ENCODE measurements at places on chromosomes 11 and 22. TPM values are rescaled to one million over a fixed set of nuclear protein-coding genes. Genes with fewer than 3 reads are reported as not detected.

- DNase-seq: no peak
These were observed 27.1 kb downstream of the TSKU start for GRCh38 chr11:76810151-76810853.

GRCh38 chr11:119248750-119249670, 42.9 kb downstream of the CBL start:
- DNase-seq: no peak

DNA sequence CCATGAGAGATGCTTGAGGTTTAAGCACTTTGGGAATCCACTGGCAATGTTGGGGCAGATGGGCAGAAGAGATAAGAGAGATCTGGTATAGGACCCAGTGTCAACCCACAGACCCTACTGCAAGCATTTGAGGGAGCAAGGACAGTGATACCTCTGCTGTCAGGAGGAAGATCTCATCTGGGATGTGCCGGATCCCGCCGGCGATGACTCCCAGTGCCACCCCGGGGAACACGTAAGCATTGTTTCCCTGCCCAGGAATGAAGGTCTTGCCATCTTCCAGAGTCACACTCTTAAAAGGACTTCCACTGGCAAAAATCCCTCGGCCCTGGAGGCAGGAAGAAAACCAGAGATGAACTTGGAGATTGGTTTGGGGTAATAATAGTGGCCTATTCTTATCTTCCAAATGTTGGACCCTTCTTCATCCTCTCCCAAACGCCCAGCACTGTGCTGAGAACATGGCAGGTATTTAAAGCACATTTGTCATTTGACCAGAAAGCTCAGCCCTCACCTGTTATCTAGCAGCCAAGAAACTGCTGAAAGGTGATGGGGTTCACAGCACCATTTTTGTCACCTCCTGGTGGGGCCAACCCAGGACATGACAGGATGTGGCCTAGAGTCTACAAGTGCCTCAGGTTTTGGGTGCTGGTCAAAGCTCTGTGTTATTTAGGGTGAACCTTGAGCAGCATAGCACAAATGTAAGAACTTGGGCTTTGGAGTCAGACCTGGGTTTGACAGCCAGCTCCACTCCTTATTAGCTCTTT, 71.7 kb downstream of the CCDC81 start:
- no peak for DNase-seq

The LRRC74B gene
- not detected for total RNA-seq

- DNase-seq: no peak
These were observed 33.7 kb upstream of the EED start for GRCh38 chr11:86210898-86211297.

- no peak for DNase-seq
These were observed 13.2 kb downstream of the LMO1 start for GRCh38 chr11:8250434-8250833.

- DNase-seq: no peak
These were observed 256.8 kb downstream of the TBC1D22A start for GRCh38 chr22:47019012-47019790.

DNA sequence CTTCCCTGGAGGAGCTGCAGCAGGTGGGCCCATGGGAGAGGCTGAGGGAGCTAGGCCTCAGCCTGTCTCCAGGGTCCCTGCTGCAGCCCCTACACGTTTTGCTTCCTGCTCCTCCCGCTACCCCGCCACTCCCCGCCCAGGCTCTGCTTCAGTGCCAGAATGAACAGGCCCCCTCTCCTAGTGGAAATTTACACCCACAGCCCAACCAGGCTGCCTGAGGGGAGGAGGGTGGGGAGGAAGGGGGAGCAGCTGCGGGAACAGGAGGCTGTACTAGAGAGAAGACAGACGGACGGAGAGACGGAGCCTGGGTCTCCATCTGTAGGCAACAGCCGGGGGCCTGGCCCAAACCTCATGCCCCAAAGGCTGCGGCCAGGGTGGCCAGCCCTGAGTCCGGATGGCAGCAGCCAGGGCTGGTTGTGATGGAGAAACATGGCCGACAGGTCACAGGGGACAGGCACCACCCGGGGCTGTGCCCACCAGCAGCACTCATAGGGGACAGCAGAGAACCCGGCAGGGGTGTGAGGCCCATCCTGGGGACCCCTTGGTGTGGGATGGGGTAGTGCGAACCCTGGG, 20.6 kb downstream of the FLRT1 start:
- no peak for DNase-seq

The C1QTNF4 gene
- not detected for total RNA-seq

The ROM1 gene
- 11.4 TPM for total RNA-seq

- no peak for DNase-seq
These were observed 2352.8 kb upstream of the RAG2 start for GRCh38 chr11:38950867-38951266.

- DNase-seq: peak; percentile 42
These were observed 3.2 kb upstream of the KLHDC7B start for GRCh38 chr22:50542416-50542927.

GRCh38 chr22:37662039-37662438, 3.5 kb downstream of the PDXP start:
- DNase-seq: no peak

- DNase-seq: no peak
These were observed 14.4 kb downstream of the MUC5AC start for GRCh38 chr11:1171985-1172728.

The ACRV1 gene
- total RNA-seq: not detected

- peak; percentile 73 for DNase-seq
These were observed 55.3 kb upstream of the FBXO3 start for GRCh38 chr11:33829430-33830141.

DNA sequence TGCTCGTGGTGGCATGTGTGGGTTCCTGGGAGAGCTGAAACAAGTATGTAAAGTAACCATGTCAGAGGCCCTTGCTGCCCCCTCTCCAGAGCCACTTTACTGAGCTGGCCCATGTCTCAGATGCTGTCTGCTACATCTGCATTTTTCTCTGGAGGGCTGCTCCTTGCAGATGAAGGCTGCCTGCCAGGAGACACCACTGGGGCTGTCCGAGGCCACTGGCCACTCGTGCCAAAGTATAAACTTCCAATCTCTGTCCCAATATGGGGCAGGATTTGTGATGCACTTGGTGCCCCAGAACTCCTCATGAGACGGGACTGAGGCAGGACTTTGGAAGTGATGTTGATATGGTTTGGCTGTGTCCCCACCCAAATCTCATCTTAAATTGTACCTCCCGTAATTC, 478.4 kb upstream of the B3GAT1 start:
- DNase-seq: no peak

GRCh38 chr22:45211435-45211834, 29.3 kb downstream of the KIAA0930 start:
- no peak for DNase-seq

DNA sequence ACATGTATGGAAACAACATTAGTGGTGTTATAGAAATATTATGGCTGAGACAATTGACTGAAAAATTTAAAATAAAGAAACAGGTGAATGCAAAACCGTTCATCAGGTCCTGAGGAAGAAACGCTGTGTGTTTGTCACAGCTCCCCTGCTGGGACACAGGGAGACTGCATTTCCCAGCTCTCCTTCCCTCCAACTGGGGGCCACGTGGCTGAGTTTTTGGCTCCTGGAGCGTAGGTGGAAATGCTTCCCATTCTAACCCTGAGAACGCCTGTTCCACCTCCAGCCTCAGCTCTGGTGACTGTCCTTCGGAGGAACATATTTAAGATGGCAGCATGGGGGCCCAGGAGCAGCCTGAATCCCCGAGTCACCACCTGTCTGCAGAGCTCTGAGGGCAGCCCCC, 398.6 kb downstream of the BRD1 start:
- DNase-seq: no peak

DNA sequence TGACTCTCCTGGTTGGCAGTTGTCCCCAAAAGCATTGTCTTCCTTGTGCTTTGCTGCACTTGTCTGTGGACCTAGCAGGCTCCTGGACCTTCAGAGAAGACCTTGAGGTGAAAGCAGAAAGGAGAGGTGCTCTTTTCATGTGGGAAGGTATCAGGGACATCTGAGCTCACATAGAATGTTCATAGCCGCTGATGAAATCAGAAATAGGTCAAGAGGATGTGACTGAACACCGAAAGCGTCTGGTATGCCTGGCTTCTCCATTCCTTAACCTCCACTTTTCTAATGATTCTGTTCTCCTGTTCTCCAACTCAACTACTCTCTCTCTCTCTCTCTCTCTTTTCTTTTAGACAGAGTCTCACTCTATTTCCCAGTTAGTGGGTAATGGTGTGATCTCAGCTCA, 6.2 kb upstream of the CUL5 start:
- no peak for DNase-seq

The CD3D gene
- not detected for total RNA-seq

The DEUP1 gene
- total RNA-seq: not detected

GRCh38 chr11:67494371-67495233, 10.6 kb downstream of the PITPNM1 start:
- no peak for DNase-seq

DNA sequence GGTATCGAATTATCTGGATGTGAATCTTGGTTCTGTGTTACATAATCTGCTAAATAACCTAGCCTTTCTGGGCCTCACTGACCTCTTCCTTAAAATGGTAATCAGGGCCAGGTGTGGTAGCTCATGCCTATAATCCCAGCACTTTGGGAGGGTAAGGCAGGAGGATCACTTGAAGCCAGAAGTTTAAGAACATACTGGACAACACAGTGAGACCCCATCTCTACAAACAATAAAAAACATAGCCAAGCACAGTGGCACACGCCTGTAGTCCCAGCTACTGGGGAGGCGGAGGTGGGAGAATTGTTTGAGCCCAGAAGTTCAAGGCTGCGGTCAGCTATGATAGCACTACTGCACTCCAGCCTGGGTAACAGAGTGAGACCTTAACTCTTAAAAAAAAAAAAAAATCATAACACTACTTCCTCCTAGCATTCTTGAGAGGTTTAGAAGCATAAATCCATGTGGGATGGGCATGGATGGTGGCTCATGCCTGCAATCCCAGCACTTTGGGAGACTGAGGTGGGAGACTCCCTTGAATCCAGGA, 72.5 kb downstream of the C11orf65 start:
- DNase-seq: no peak

GRCh38 chr22:28949788-28950187, 66.4 kb downstream of the ZNRF3 start:
- DNase-seq: no peak

GRCh38 chr11:121479698-121480238, 27.0 kb upstream of the SORL1-AS1 start:
- DNase-seq: no peak

- no peak for DNase-seq
These were observed 14.0 kb downstream of the B3GAT1 start for GRCh38 chr11:134398079-134398444.

DNA sequence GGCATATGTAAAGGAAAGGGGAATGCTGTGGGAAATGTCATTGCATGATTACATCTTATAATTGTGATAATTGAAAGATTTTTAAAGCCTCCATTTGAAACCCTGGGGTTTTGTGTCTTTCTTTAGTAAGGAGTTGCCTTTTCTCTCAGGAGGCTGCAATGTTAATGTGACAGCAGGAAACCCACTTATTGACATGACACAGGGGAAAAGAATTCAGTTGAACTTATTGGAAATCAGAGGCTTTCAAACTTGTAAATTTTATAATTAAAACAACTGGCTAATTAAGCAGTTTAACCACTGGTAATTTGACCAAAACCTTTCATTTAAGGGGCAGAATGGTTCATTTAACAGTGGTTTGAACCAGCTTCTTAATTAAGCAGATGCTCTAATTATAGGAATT, 31.2 kb downstream of the MRPL48 start:
- no peak for DNase-seq

DNA sequence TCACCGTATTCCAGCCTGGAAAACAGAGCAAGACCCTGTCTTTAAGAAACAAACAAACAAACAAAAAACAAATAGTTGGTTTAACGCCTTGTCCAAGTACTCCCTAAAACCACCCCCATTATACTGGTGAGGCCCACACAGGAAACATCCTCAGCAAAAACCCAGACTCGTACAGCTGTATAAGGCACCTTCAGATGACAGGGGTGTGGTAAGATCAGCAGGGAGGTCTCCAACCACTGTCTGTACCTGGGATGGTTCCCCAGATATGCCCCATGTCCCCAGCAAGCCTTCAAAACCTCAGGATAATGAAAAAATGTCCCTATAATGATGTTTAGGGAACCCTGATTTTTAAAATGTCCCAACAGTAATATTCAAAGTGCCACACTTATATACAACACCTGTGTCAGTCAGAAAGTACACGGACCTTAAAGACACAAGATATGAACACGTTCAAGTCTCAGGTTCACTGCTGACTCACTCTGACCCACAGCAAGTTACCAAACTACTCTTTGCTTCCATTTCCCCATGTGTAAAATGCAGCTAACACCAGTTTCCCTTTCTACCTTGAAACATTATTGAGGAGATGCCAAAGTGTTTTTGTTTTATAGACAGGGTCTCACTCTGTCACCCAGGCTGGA, 9.3 kb downstream of the SF3A1 start:
- no peak for DNase-seq

The MYBPC3 gene
- not detected for total RNA-seq

GRCh38 chr11:72127923-72128322, 7.6 kb upstream of the FOLR3 start:
- no peak for DNase-seq

GRCh38 chr11:126990716-126991480, 9.7 kb downstream of the KIRREL3 start:
- no peak for DNase-seq

DNA sequence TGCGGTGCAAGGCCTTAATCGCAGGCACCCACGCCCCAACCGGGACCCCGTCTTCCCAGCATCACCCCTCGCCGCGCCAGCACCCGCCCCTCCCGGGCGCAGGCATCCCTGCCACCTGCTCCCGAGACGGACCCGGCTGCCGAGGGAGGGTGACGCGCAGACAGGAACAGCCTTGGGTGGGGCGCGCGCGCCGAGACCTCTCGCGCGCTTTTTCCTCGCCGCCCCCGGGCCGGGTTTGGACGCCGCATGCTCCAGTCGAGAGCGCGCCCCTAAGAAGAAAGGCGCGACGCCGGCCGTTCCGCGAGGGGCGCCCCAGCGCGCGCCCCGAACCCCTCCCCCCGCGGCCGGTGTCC, 504 bp downstream of the CFL1 start:
- no peak for DNase-seq

DNA sequence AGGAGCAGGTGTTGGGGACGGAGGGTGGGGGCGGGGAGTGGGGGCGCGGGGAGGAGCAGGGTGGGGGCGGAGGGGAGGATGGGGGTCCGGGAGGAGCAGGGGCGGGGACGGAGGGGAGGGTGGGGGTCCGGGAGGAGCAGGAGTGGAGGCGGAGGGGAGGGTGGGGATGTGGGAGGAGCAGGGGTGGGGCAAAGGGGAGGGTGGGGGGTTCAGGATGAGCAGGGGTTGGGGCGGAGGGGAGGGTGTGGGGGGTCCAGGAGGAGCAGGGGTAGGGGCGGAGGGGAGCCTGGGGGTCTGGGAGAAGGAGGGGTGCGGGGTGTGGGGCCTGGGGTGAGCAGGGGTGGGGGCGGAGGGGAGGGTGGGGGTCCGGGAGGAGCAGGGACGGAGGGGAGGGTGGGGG, 17.1 kb downstream of the CRELD2 start:
- DNase-seq: no peak

GRCh38 chr11:38819981-38820380, 2221.9 kb upstream of the RAG2 start:
- no peak for DNase-seq

GRCh38 chr11:95450547-95451123, 219.6 kb upstream of the SESN3 start:
- no peak for DNase-seq
